Liver (tissue), 10 donors: ENCODE measurements at places on chromosomes 1 and 21.

- no peak overlapping the region for H3K27ac ChIP-seq
- peaks cover 6% of the 10 kb centered on the region for H3K4me1 ChIP-seq
- no peaks in the 10 kb centered on the region for H3K36me3 ChIP-seq
- H3K4me3 ChIP-seq, result no peak overlapping the region
- no peaks in the 10 kb centered on the region for H3K27me3 ChIP-seq
Measured at GRCh38 chr1:28058168-28058567, 30.2 kb downstream of the EYA3 start.

DNA sequence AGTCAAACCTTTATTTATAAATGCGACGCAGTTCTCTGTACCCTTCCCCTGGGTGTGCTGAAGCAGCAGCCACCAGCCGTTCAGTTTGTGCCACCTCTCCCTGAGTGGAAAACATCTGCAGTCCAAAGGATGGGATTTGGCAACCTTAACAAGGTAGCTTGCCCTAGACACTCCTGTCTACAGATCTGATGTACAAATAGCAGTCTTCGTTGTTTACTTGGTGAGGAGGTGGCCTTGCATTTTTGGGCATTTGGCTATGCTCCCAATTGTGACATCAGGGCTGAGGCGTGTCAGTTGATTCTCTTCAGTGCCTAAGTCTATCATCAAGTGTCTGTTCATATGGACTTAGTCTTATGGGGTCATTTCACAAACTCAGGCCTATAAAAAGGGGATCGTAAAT lies 59.8 kb downstream of the KDM1A start:
- no peaks in the 10 kb centered on the region for H3K4me1 ChIP-seq
- no peaks in the 10 kb centered on the region for H3K27me3 ChIP-seq
- H3K27ac ChIP-seq, result no peak overlapping the region
- peaks cover 28% of the 10 kb centered on the region for H3K36me3 ChIP-seq

GRCh38 chr1:28160782-28161266 lies 15.7 kb downstream of the PTAFR start:
- no peaks in the 10 kb centered on the region for H3K36me3 ChIP-seq
- H3K4me1 ChIP-seq, result no peaks in the 10 kb centered on the region
- no peak overlapping the region for H3K27ac ChIP-seq
- DNase-seq, result no peak

GRCh38 chr1:233614173-233614742 lies 352 bp downstream of the KCNK1 start:
- H3K36me3 ChIP-seq, result no peaks in the 10 kb centered on the region
- peaks cover 2% of the 10 kb centered on the region for H3K4me1 ChIP-seq
- H3K27ac ChIP-seq, result peak overlapping the region; percentile 69
- H3K27me3 ChIP-seq, result no peaks in the 10 kb centered on the region
- H3K4me3 ChIP-seq, result peak overlapping the region; percentile 93

GRCh38 chr1:240122639-240123613 lies 31.2 kb downstream of the FMN2 start:
- H3K27me3 ChIP-seq, result no peaks in the 10 kb centered on the region
- no peaks in the 10 kb centered on the region for H3K4me1 ChIP-seq
- H3K27ac ChIP-seq, result no peak overlapping the region

DNA sequence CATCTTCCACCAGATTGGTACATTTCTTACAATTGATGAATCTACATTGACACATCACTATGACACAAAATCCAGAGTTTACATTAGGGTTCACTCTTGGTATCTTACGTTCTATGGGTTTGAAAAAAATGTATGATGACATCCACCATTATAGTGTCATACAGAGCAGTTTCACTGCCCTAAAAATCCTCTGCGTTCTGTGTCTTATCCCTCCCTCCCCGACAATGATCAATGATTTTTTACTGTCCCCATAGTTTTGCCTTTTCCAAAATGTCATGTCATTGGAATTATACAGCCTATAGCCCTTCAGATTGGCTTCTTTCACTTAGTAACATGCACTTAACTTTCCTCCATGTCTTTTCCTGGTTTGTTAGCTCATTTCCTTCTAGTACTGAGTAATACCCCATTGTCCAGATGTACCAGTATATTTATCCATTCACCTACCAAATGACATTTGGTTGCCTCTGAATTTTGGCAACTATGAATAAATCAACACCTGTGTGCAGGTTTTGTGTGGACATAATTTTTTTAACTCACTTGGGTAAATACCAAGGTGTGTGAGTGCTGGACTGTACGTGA lies 80.9 kb upstream of the CDC42BPA start:
- DNase-seq, result no peak
- no peaks in the 10 kb centered on the region for H3K27me3 ChIP-seq
- H3K36me3 ChIP-seq, result no peaks in the 10 kb centered on the region
- no peak overlapping the region for H3K4me3 ChIP-seq

DNA sequence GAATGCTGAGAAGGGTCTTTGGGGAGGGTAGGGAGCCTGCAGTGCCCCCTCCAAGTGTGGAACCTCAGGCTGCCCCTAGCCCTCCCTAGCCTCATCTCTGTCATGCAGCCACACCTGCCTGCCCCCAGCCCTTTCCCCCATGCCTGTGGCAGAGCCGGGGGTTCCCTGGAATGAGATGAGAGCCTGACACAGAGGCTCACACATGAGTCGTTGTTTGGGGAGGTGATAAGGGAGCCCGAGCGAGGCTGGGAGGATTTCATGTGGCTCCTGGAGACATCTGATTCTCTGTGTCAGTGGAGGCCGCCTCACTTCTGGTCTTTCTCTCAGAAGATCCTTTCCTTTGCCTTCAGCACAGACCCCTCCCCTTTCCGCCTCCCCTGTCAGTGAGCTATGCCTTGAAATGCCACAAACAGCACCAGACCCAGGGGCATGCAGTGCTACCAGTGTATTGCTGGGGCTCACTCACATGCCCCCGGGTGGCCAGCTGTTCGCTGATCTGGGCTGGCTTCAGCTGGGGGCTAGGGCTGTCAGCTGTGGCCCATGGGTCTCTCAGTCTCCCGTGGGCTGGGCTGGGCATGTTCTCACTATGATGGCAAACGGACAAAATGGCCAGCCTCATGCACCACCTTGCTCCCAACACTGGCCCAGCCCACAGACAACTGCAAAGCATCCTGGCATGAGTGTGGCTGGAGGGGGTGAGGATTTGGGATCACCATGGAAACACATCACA lies 102.6 kb downstream of the AJAP1 start:
- H3K4me1 ChIP-seq, result no peaks in the 10 kb centered on the region
- H3K4me3 ChIP-seq, result no peak overlapping the region
- no peak for DNase-seq
- H3K36me3 ChIP-seq, result no peaks in the 10 kb centered on the region
- no peaks in the 10 kb centered on the region for H3K27me3 ChIP-seq
